ENCODE measurements at places on chromosomes 6 and 20.
A peak's percentile ranks its signal among the peaks of the same experiment; 100 is the strongest.

DNA sequence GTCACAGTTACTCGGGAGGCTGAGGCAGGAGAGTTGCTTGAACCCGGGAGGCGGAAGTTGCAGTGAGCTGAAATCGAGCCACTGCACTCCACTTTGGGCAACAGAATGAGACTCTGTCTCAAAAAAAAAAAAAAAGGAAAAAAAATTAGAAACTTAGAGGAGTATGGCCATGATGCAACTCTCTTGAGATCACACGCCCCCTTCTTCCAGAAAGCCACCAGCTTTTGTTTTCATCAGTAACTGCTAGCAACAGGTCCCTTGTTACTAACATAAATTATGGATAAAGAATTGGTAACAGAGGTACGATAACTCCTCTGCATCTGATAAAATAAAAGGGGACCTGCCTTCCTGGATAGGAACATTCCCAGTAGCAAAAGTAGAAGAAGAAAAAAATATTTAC is 308.2 kb downstream of the CD83 start:
- DNase-seq: no peak

DNA sequence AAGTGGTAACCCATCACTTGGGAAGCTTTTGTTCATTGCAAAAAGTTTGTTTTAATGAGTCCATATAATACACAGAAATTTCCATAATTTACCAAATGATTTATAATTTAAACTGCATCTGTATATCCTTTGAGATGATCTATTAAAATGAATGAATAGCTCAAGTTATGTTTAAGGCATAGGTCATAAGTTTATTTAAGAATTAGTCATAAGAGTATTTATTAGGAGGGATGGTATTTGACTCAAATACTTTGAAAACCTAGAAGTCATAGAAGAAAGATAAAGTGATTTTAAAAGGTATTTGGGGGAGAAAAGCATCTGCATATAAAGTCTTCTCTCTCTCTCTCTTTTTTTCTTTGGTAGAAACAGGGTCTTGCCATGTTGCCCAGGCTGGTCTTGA is 388.5 kb downstream of the CDKAL1 start:
- DNase-seq: peak; percentile 11

DNA sequence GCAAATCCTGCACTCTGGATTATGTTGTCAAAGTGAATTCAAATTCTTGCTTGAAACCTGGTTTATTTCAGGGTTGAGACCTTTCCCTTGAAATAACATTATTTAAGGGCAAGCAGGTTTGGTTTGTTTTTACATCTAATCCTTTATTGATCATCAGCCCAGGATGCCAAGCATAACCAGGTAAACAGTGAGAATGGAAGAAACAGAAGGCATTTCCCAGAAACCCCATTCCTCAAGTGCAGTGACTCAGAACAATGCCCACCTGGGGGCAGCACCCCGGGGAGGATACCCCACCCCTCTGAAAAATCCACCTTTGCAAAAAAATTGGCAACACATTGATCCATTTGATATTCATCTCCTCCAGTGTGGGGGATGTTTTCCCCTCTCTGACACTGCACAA is 32.5 kb downstream of the POFUT1 start:
- DNase-seq: no peak

DNA sequence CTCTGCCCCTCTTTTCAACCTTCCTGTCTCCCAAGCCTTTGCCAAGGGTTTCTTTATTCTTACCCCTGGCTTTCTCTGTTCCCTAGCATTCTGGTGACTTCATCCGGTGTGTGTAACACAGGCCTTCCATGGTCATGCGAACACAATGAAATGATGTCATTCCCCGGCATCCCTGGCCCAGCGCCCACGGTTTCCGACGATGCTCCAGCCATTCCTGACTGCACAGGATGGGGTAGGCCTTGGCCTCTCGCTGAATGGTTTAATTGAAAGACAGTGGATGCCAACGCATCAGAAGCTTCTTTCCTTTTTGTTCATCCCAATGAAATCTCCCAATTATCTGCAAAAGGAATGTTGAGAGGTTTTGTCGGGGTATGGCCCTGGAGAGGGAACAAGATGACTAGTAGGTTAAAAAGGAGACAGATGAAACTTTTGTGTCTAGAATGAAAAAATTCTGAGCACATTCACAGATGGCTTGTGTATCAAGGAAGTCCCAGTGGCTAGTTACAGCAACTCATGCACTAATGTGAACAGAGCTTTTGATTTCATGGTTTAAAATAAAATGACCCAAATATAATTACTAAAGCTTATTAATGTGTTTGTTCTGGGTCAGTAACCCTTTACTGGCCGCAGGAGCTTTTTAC is 655.0 kb downstream of the QKI start:
- DNase-seq: no peak

DNA sequence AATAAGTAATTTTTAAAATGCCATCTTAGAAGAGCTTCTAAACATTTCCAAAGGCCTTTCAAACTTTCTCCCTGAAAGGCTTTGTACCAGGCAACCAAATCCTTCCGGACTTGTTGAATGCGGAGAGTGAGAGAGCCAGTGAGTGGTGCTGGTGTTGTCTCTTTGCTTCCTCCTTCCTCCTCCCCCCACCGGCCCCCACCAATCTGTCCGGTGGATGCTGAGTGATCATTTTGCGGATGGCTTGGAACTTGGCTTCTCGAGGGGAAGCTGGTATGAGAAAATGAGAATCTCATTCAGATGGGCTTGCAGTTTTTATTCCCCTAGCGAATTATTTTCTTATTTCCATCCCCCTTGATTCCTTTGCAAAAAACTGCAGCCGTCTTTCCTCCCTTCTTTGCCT is 97.3 kb downstream of the ANKRD60 start:
- no peak for DNase-seq

DNA sequence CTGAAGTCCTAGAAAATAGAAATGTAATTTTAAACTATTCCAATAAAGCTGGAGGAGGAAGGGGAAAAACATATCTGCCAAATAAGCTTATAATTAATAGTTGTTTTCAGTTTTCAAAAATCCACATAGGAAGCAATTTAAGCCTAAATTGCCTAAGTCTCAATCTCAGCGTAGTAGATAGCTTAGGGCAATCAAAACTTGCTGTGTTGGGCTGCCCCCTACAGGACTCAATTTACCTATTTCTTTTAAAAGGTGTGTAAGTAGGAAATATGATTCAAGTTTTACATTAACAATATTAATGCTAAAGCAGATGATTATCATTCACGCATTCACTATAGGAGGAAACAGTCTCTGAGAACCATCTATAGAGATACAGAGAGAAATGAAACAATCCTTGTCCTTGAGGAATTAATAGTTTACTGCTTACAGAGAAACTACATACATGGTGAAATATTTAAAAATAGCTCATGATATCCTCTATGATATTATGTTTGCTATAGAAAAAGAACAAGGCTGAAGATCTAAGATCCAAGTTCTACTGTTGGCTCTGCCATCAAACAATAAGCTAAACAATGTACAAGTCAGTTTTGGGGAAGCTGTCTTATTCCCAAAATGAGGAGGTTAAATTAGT is 102.1 kb downstream of the ATG5 start:
- DNase-seq: peak; percentile 79

- DNase-seq: no peak
These were observed 96.6 kb upstream of the IRAK1BP1 start for GRCh38 chr6:78770765-78771164.

- DNase-seq: peak; percentile 63
These were observed 164.1 kb upstream of the SALL4 start for GRCh38 chr20:51966296-51966971.
